ENCODE measurements at places on chromosomes 6 and 20.
A peak's percentile ranks its signal among the peaks of the same experiment; 100 is the strongest.

GRCh38 chr6:168888102-168888501, 365.5 kb downstream of the THBS2 start:
- DNase-seq = no peak

DNA sequence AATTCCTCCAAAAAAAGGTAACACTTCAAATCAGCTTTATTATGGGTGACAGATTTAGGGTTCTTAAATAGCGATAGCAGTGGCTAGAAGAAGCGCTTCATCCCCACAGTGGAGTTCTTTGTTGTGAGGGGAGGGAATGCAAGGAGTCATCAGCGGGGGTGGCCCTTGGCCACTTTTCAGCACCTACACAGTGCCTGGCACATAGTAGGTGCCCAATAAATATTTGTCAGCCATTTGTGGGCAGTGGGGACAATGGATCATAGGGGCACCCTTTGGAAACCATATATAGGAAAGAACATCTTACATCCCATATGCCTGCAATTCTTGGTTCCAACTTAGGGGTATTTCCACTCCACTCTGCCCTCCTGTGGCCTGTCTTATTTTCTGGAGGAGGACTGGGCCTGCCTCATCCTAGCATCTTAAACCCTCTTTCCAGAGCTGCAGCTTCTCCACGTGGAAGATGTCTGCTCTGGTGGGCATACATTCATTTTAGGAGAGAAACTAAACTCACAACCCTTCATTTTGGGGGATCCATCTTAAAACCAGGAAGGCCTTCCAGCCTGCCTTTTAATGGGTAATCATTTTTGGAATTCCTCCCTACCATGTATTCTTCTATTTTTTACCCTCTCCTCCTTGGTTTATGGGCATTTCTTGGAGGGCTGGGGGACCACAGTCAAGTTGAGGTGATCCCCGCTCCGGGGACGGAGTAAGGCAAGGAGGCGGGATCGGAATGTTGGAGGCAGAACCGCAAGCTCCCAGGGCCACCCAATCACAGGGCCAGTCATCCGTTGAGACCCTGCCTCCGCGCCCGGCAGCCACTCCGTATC, 2.6 kb upstream of the GPSM3 start:
- peak; percentile 22 for DNase-seq

DNA sequence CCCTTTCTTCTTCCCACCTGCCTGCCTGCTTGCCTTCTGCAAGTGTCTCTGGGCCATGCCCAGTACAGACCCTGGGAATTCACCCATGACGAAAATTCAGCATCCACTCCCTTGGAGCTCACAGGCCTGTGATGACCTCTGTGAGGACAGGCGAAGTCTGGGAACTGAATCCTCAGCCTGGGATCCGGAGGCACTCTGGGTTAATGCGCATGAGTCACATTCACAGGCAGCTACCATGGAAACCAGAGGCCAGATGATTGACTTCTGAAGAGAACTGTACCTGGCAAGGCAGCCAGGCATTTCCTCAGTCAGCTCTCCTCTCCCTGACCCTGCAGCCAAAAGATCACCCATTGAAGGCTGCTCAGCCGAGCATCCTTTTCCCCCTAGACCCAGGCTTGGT, 41.0 kb downstream of the SLC9A8 start:
- no peak for DNase-seq

GRCh38 chr6:25370178-25371036, 91.2 kb downstream of the CARMIL1 start:
- DNase-seq = no peak

DNA sequence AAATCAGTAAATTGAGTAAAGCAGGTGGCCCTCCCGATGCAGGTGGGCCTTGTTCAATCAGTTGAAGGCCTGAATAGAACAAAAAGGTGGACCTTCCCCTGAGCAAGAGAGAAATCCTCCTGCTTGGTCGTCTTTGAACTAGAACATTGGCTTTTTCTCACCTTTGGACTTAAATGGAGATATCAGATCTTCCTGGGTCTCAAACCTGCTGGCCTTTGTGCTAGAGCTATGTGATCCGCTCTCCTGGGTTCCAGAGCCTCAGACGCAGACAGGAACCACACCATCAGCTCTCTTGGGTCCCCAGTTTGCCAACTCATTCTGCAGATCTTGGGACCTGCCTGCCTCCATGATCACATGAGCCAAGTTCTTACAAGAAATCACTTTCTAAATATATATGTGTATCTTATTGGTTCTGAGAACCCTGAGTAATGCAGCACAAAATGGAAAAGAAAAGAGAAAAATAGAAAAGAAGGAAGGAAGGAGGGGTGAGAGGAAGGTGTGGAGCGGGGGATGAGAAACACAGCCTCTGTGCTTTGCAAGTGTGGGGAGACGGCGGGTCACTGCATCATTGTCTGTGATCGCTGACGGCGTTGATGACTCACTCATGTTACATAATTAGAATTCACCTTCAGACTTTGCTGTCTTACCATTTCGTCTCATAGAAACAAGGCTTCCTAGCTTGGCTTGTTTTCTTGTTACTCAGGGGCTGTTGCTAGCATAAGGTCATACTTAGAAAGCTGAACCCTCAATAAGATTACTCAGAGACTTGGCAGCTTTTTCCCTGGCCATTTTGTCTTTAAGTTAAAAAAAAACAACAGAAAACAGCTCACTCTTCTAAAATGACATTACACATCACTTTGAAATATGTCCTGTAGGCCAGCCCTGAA, 85.7 kb upstream of the NEDD9 start:
- peak; percentile 41 for DNase-seq

- DNase-seq = no peak
These were observed 230.7 kb upstream of the BTBD3 start for GRCh38 chr20:11686820-11687543.

DNA sequence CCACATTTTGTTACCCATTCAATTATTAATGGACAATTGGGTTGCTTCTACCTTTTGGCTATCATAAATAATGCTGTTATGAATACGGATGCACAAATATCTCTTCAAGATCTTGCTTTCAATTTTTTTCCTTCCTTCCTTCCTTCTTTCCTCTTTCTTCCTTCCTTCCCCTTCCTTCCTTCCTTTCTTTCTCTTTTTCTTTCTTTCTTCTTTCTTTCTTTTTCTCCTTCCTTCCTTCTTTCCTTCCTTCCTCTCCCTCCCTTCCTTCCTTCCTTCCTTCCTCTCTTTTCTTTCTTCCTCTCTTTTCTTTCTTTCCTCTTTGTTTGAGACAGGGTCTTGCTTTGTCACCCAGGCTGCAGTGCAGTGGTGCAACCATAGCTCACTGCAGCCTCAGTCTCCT, 39.2 kb downstream of the ZNF184 start:
- no peak for DNase-seq

DNA sequence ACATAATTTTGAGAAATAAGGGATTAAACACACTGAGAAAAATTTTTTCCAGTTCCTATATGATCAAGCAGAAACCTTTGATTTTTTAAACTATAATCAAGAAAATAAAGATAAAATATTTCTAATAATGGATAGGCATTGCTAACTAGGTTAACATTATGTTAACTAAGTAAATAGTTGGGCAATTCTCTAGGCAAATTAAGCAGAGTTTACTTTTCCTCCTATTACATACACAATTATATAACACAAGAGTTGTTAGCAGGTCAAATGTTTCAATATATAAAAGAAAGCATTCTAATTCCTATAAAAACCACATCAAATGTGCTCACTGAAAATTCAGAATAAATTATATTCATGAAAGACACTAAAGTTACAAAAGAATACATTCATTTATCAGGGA, 191.7 kb downstream of the GMDS start:
- no peak for DNase-seq
